Stimulated activated CD4-positive, alpha-beta T cell treated with anti-CD3 and anti-CD28 coated beads, Interleukin-15, amount 100 ng/mL, for 48 hours (primary cell): ENCODE measurements at places on chromosomes 5 and 9.

- no peak for DNase-seq
Measured at GRCh38 chr5:164504141-164504772, 998.8 kb downstream of the MAT2B start.

GRCh38 chr5:66958980-66959641, 237.5 kb downstream of the CD180 start:
- no peak for DNase-seq

GRCh38 chr9:121749614-121750013, 98.2 kb downstream of the DAB2IP start:
- DNase-seq: no peak

DNA sequence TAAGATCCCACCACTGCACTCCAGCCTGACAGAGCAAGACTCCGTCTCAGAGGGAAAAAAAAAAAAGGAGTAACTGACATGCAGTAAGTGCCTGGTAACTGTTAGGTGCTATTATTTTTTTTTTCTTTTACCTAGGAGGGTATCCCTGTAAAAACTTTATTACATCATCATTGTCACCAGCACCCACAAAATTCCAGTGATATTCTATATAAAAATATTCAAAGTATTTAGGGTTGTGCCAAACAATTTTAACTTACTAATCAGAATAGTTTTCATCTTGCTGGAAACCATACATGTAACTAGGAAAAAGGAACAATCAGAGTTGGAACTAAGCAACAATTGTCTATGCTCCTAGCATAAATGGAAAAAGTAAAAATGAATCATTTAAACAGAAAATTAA, 112.4 kb downstream of the SSBP2 start:
- no peak for DNase-seq

DNA sequence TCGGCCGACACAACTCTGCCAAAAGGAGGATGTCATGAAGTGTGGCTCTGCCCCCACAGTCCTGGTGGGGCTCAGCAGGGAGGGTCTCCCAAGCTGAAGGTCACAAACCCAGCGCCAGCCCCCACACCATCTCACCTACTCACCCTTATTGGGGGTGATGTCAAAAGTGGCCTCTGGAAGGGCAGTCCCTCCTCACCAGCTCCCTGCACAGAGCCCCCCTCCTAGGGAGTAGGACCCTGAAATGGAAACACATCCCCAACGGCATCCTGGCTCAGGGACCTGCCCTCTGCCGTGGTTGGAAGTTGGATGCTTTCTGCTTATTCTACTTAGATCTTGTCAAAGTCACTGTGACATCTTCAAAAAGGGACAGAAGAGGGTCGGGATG, 89.5 kb downstream of the NSUN2 start:
- DNase-seq: no peak

GRCh38 chr9:17480966-17481365, 97.9 kb upstream of the SH3GL2 start:
- DNase-seq: no peak

GRCh38 chr5:4413996-4414395, 726.1 kb upstream of the ADAMTS16 start:
- no peak for DNase-seq

DNA sequence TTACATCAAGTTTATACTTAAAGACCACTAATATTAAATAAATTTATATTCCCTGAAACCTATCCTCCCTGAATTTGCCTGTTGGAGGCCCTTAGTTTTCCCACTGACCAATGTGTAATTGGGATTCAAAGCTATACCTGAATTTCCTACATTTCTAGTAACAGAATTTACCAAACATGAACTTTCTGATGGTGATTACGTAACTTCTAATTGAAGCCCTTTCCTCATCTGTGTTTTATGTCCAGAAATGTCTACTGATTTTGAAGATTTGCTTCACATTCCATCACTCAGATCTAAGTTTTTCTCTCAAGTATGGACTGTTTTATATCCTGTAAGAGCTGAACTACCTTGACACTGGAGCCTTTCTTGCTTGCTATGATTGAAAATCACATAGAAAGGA, 12.8 kb downstream of the ZFP62 start:
- DNase-seq: no peak

GRCh38 chr9:125739436-125739835, 7.7 kb upstream of the PBX3 start:
- no peak for DNase-seq
